ENCODE measurements at places on chromosomes 12 and 14. TPM values are rescaled to one million over a fixed set of nuclear protein-coding genes. Genes with fewer than 3 reads are reported as not detected.

The PDE3A gene
- 132 TPM for total RNA-seq

The ACSM4 gene
- not detected for total RNA-seq

The LMNTD1 gene
- 0.51 TPM for total RNA-seq

The BCL2L14 gene
- not detected for total RNA-seq

The BMAL2 gene
- 8.9 TPM for total RNA-seq

The FOXG1 gene
- not detected for total RNA-seq

Data from cardiac septum (tissue), 1 donor.